ENCODE measurements at places on chromosomes 7 and 10.

DNA sequence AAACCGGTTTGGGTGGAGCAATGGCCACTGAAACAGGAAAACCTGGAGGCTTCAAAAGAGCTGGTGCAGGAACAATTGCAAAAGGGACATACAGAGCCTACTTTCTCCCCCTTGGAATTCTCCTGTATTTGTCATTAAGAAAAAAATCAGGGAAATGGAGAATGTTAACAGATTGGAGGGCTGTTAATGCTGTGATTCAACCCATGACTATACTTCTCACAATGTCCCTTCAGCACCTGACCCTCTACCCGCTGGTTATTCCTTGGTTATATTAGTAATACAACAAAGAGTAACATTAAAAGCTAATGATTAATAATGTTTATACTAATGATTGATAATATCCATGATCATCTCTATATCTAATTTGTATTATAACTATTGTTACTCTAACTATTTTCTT is 34.4 kb upstream of the AKR1C2 start:
- no peak for DNase-seq

DNA sequence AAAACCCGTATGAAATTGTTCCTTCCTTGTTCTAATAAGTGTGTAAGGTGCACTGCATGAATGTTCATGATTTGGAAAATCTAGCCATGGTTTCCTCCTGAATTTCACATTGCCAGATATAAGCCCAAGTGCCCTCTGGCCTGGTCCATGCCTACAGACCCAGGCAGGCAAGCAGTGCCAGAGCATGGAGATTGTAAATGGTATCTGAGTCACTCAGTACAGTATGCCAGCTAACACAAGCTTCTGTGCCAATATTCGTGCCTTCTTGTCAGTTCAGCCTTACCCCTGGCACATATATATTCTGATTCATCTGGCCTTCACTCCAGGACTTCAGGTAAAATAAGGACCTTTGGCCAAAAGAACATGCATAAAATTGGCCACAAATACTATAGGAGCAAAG is 38.4 kb upstream of the PDE1C start:
- no peak for DNase-seq

DNA sequence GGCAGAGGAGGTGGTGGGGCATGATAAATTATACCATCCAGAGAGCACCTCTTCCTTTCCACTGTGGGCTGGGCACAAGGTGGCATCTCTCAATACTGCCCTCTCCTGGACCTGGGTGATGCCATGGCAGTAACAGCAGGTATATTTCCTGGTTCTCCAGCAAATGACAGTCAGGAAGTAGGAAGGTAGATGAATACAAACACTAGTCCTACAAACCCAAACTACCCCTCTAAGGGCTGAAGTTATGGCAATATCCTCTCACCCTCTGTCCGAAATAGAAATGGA is 1004.9 kb downstream of the KCNMA1 start:
- DNase-seq = peak; percentile 3

GRCh38 chr7:151572136-151572535 is 52.4 kb upstream of the RHEB start:
- DNase-seq = no peak

GRCh38 chr7:23273141-23273599 is 26.0 kb upstream of the MALSU1 start:
- peak; percentile 72 for DNase-seq

- DNase-seq = no peak
Observed at GRCh38 chr10:51235865-51236264, 161.6 kb downstream of the PRKG1 start.

DNA sequence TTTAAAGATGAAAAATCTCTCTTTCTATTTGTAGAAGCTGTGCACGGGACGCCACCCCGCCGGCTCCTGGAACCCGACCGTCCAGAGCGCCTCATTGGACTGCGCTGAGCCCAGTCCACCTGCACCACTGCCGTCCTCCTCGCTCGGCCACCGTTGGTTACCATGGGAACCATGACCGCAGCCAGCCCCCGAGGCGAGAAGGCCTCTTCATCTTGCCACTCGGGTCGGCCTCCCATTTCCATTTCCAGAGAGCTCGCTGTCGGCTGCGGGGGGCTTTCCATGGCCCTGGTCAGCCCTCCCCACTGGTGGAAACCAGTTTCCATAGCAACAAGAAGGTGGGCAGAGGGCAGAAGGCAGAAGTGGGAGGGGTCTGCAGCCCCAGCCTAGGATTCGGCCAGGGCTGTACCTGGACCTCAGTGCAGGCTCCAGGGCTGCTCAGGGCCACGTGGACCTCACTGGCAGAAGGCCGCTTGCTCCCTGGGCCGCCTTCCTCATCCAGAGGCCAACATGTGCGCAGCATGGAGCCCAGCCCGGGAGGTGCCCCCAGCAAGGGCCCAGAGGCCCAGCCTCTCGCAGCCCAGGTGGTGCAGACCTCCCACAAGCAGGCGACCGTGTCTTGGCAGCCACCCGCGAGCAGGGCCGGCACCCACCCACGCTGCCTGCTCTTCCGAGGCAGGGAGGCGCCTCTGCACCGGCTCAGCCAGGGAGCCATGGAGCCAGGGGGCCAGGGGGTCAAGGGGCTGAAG is 283.5 kb upstream of the PPP2R2D start:
- no peak for DNase-seq

DNA sequence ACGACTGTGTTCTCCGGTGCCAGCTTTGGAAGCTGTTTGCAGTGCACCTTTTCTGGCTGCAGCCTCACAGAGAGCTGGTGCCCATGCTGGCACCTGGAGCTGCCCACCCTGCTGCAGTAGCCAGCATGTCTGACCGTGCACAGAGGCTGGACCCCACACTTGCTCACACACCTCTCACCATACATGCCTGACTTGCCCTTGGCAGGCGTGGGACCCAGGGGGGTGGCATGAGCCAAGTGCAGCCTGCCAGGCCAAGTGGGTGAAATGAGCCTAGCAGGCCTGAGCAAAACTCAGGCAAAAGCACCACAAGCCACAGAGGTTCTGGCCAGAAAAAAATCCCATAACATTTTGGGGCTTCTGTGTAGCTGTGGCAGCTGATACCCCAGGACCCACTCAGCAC is 258.8 kb downstream of the XPNPEP1 start:
- DNase-seq = no peak

- peak; percentile 83 for DNase-seq
Observed at GRCh38 chr7:13829914-13830900, 159.3 kb downstream of the ETV1 start.

DNA sequence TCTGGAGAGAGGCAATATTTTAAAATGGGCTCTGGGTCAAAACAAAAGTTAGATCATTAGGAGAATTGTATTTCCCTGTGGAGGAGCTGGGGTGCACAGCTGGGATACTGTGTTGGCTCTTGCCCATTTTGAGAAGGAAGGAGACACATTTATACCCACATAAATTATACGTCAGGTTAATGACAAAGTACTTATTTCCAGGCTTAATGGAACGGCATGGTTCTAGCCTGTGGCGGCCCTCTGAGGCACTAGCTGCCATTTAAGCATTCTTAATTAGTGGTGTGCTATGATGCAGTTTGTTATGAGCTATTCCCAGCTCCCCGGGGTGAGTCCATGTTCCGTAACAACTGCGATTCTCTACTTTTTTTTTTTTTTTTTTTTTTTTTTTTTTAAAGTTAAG is 193.5 kb downstream of the SEC23IP start:
- no peak for DNase-seq

- no peak for DNase-seq
Observed at GRCh38 chr7:30727061-30727945, 24.6 kb upstream of the INMT start.

- no peak for DNase-seq
Observed at GRCh38 chr7:106276513-106276912, 8.3 kb downstream of the NAMPT start.

DNA sequence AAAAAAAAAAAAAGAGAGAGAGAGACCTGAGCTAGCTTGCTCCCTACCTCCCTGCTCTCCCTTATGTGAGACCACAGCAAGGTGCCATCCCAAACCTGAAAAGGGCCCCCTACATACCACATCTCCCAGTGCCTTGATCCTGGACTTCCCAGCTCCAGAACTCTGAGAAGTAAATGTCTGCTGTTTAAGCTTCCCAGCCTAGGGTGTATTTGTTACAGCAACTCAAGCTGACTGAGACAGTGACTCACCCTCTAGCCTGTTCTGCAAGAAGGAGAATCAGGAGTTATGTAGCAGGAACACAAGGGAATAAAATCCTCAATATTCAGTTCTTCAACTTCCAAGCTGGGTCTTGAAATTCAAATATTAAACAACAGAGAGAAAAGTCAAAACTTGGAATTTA is 52.1 kb upstream of the TMEM72 start:
- no peak for DNase-seq

GRCh38 chr7:11203683-11204082 is 230.0 kb downstream of the PHF14 start:
- no peak for DNase-seq

DNA sequence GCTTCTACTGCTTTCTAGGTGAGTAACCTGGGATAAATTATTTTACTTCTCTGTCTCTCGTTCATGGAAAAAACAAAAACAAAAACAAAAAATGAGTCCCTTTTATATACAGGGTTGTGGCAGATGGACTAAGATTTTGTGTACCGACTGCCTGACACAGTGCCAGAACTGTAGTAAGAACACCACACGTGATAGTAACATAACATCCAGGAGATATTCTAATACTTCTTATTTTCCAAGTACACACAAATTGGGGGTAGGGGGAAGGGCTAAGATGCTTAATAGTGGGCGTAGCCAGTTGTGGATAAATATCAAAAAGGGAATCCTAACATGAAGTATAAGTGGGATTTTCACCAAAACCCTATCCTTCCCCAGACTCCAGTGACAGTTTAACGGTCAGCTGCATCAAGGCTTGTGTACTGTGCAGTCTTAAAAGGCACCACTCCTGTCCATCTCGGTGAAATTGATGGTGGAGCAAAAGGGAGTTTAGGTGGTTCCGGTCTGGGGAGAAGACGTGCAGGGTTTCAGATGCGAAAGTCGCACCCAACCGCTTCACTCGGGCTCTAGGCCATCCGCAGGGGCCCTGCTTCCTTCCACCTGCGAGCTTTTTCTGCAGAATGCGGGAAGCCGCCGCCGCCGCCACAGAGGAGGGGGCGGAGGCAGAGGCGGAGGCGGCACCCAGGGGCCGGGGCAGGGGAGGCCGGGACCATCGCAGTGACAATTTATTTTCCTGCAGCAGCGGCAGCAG is at the start of gene STAMBPL1:
TSS of gene STAMBPL1 (plus strand) at position 712 of the 748 bp plus-strand sequence. CDS start 21,464 bp downstream, outside the sequence.
- no peak for DNase-seq

DNA sequence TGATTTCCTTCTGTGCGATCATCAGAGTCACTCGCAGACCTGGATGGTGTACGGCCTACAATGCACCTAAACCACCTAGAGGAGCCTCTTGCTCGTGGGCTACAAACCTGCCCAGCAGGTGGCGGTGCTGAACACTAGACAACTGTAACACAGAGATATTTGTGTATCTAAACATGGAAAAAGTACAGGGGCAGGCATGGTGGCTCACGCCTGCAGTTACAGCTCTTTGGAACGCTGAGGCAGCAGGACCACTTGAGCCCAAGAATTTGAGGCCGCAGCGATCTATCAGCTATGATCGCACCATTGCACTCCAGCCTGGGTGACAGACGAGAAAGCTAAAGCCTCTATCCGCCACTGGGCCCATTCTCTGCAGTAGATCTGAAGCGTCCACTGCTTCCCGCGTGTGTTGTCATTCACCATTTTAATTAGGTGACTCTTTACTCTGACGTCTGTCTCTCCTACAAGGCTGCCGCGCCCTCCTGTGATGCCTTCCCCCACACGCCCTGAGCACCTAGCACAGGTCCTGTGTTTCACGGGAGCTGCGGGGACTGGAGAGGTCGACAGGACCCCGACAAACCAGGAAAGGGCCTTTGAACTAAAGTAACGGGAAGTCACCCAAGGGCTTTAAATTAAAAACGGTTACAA is 774 bp downstream of the TUBGCP2 start:
- peak; percentile 55 for DNase-seq

- no peak for DNase-seq
Observed at GRCh38 chr7:157904211-157904865, 567.5 kb downstream of the DNAJB6 start.

GRCh38 chr10:13862546-13863233 is 275.9 kb downstream of the PRPF18 start:
- DNase-seq = no peak
